Activated T-cell treated with anti-CD3 and anti-CD28 coated beads, Interleukin-2, amount 50 U/mL, for 48 hours (primary cell): ENCODE measurements at places on chromosomes 2 and 18.
A peak's percentile ranks its signal among the peaks of the same experiment; 100 is the strongest.

DNA sequence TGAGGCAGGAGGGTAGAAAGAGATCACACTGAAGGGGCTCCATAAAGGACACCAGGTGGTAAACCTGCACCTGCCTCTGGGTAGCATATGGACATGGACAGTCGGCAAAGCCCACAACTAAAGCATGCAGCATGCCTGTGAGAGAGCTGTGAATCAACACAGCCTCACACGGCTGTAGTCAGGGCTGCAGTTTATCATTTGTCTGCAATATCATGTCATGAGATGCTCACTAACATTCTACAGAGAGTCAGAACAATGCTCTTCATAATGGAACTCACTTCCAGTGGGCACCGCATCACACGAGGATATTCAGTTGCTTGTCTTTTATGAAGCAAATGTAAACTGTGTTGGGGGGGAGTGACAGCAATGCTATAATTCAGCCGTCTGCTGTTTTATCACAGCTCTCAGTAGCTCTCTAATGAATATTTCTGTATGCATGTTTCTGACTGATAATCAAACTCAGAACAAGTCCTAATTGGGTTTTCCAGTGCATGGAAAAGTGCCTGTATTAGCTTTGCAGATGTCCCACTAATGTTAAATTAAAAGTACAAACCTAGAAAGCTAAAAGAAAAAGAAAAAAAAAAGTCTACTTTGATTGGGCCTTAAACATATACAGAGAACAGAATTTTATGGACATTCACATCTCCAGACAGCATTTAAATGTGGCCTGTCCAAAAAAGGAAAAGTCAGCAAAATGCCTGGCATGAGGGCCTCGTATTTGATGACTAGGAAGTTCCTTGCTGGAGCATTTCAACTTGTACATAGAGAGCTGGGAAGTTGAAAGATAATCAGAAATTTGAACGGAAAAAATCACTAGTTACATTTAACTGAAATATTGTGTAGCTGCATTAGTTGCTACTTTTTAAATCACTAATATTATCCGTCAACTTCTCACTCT, 406.1 kb upstream of the SOX11 start:
- DNase-seq, result no peak

DNA sequence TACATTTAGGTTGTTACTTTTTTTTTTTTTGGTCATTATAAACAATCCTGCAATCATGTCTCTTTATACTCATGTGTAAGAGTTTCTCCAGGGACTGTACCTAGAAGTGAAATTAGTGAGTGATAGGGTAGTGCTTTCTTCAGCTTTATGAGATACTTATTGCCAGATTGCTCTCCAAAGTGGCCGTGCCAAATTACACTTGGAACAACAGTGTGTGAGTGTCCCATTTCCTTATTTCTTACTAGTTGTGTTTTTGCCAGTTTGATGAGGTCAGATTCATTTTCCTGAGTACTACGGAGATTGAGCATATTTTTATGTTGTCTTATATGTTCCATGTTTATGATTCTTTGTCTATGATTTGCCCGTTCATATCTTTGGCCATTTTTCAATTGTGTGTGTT, 39.2 kb downstream of the GALNT1 start:
- DNase-seq, result no peak

DNA sequence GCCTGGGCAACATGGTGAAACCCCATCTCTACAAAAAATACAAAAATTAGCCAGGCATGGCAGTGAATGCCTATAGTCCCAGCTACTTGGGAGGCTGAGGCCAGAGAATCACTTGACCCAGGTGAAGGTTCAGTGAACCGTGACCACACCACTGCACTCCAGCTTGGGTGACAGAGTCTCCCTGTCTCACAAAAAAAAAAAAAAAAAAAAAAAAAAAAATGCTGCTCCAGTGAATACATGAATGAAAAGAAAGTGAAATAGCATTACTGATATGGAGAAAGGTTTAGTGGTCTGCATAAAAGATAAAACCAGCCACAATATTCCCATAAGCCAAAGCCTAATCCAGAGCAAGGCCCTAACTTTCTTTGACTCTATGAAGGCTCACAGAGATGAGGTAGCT, 44.5 kb downstream of the METTL8 start:
- no peak for DNase-seq

DNA sequence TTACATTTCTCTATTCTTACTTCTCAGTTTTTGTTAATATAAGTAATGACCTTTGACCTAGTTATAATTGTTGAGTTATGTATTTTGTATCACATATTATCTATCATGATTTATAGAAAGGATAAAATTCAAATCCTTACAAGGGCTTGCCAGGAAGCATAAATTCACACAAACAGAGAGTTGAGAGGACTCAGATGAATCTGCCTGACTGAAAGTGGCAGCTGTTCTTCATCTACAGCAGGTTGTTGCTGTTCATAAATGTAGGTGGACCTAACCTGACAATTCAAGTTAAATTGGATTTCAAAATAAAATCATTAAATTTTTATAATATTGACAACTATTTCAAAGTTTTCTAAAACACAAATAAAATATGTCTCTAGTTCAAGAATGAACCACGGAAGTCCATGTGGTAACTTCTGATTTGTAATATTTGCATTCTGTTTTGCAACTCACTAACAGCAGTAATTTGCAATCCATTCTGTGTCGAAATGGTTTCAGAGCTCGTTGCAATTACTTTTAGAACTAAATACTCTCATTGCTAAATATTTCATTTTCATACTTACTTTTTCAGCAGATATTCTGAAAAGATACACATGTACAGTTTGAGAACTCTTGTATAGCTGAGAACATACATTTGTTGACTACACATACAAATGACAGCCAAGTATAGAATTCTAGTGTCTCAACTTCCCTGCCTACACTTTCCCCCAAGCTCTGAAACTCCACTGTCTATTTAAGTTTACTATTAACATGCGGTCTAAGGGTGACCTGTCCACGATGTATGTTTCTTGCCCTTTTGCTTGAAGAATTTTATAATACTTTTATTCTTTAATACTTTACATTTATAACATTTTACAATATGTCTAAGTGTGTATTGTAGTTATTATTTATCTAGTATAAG, 25.7 kb downstream of the SCN7A start:
- no peak for DNase-seq

DNA sequence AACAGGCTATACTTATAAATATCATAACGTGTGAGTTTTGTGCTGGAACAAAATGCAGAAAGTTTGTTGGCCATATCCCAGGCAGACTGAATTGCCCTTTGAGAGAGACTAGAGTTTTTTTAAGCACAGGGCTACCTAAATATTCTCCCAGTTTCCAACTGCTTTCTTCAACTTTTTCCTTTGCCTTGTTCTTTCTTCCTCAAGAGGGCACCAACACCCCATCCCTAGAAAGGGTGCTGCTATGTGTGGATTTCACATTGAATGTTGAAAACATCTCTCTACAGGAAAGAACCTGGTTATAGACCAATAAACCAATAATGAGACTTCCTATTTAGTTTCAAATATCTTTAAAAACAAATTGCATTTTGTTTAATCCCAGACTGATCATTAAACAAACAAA, 87.9 kb downstream of the ICOS start:
- no peak for DNase-seq

GRCh38 chr2:218898109-218898878, 17.6 kb downstream of the WNT10A start:
- DNase-seq, result peak; percentile 93

DNA sequence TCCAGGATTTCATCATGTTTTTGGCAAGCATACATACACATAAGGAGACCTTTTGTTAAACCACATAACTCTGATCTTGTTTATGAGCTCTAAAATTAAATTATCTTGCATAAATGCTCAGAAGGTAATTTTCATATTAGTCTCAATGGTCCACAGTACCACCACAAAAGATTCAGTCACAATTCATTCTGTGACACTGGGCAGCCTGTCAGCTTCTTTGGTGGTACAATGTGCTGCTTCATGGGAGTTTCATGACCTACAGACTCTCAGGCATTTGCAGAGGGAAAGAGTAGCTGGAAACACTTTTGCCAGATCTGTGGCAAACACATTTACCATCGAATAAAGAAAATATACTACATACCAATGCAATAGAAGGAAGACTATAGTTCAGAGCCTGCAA, 51.3 kb upstream of the ZNF397 start:
- DNase-seq, result no peak

DNA sequence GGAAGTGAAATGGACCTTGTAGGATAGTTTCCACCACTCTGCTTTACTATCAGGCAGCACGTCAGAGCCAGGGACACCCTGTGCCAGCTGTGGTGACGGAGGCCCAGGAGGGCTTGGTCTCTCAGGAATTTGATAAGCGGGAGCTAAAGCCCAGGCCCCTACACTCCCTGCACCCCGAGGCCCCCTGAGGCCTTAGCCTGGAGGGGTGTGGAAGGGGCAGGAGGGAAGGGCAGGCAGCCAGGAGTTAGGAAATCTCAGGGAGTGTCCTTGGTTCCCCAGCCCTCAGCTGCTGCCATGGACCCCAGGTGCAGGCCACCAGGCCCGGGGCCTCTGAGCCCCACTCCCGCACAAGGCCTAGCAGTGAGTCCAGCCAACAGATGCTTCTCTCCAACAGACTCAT, 38.2 kb downstream of the PDIA6 start:
- no peak for DNase-seq

- no peak for DNase-seq
Measured at GRCh38 chr18:36672437-36673344, 156.1 kb downstream of the TPGS2 start.

DNA sequence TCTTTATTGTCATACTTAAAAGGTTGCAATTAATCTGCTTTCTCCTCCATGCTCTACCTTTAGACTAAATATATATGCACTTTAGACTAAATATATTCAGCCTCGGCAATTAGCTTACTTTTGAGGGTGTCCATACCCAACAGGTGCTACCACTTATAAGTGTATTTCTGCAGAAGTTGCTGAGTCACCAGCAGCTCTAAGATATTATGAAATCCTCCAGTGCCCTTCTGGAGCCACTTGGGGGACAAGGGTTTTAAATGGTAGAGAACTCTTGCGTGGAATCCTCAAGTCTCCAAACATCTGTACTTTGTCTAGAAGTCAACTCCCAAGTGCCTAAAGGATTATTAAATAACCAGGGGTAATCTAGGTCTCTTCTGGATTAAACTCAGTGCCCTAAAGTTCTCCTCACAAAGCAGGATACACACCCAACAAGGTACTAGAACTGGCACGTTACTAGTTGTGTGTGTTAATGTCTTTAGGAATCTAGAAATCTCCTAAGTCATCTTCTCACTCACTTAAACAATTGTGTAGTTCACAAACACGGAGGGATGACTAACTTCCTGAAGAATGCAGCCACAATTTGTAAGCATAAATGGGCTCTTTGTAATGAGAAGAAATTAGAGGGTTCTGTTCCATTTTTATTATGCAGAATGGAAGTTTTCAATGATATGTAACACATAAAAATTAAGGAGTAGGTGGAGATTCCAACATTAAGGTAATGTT, 159.7 kb downstream of the CD226 start:
- DNase-seq, result no peak

DNA sequence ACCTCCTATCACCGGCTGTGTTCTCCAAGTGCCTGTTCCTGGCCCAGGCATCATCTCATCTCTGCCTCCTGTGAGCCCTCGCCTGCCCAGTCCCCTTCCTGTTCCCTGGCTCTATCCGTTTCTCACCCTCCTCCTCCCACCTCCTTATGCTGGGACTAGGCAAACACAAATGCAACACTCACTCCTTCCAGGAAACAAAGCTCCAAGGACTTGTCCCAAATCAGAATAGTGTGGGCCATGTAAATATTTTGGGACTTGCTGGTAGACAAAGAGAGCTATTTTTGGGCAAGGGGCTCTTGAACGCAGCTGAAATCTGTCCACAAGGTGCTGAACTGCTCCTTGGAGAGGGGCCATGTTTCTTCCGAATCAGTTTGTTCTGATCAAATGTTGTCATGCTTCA, 25.3 kb downstream of the MBP start:
- DNase-seq, result peak; percentile 19

- no peak for DNase-seq
Measured at GRCh38 chr2:224178056-224178455, 139.0 kb upstream of the SERPINE2 start.

DNA sequence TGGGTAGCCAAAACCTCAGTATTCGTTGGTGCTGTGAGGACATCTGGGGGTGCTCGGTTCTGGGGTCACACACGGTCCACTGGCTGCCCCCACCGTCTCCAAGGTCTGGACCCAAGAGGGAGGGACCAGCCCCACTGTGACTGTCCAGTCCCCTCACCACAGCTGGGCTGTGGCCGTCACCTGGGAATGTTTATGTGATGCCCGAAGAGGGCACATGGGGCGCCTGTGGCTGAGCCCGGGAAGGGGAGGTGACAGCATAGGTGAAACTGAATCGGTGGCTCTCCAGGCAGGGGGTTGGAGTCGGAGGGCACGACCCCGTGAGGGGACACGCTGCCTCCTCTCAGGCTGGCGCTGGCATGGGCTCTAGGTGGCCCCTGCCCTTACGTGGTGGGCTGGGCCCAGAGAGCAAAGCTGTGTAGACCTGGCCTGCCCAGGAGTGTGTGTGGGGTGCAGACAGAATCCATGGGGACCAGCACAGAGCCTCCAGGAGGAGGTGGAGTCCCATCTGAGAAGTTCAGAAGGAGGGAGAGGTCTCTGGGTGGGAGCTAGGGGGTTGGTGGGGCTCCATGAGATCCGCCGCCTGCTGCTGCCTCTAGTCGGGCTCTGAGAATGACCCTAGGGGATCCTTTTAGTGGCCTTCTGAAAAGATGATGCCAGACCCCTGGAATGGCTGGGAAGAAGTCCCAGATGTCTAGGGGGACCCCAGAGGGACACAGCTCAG, 1.8 kb downstream of the BOK start:
- DNase-seq, result no peak

DNA sequence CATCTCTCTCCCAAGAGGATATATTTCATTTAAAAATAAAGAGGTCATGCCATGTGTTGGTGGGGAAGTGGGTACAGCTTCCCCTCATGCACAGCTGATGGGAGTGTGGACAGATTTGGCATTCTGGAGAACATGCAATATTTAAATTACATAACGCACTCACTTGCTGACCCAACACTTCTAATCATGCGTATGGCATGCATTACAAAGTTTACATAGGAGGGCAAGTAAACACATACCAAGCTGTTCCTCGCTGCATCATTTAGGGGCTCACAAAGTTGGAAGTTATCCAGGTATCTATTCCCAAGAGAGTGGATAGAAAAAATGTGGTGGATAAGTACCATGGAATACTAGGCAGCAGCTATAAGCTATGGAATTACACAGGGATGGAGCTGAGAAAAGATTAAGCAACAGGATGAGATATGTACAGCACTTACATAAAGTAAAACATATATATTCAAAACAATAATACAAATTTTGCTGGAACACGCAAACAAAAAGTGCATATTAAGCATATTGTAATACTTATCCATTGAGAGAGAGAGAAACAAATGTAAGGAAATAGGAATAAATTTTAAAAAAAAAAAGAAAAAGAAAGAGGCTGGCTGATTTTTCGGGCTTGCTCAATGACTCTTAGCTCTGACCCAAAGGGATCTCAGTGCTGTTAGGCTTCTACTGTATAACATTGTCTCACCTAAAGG, 11.0 kb downstream of the CYP1B1 start:
- DNase-seq, result no peak

DNA sequence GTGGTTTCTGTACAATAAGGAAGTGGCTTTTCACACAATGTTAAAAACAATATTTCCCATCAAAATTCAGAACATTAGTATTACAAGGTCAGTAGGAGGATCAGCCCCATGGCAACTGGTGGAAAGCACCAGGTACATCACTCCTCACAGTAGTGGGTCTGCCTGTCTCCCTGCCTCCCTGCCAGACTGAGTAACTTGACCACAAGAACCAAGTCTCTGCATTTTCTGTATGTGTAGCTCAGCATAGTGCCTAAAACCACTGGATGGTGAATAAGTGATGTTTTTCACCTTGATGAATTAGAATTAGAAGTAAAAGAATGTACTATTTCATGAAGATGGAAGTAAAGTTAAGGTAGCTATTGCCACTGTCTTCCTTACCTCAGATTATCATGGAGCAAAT, 4.1 kb upstream of the WDR7 start:
- no peak for DNase-seq
